ENCODE measurements at places on chromosomes 2 and 18.

GRCh38 chr18:13318731-13319501 lies 100.4 kb downstream of the LDLRAD4 start:
- no peak for DNase-seq

GRCh38 chr2:46183426-46183825 lies 113.8 kb upstream of the EPAS1 start:
- DNase-seq, result no peak

DNA sequence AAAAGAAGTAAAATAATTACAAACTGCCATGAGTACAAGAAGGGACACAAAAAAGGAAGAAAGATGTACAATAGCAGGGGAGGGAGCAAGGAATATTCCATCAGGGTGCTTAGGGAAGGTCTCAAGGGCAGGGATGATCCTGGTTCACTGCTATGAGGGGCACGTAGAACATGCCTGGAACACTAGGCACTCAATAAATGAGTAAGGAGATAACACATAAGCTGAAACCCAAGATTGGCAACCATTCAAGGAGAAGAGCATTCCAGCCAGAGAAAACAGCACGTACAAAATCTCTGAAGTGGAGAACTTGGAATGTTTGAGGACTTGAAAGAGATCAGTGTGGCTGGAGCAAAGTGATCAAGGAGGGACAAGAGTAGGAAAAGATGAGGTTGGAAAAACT lies 103.2 kb downstream of the FAM161A start:
- no peak for DNase-seq

DNA sequence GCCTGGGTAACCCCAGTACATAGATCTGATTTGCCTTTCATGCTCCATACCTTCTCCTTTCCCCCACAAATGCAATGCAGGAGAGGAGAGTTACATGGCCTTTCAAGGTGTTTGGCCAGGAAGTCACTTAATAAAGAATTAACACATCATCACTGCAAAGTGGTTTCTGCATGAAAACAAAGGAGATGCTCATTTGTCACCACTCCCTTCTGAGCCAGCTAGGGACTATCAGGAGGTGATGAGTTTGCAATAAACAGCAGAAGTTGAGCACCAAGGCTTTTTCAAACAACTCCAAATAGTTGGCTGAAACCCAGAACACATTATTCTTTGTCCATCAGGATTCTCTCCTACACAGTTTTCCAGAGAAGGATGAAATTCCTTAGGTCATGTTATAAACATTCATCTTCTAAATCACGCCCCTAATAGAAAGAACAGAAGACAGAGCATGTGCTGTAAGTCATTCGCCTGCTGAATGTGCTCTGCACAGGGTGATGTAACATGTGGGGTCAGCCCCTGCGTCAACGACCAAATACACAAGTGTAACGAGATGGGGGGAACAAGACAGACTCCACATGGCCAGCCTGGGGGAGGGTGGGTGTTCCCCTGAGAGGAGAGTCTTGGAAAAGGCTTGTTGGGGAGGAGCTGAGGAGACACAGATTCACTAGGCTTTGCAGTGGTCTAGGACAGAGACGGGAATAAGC lies 87.3 kb upstream of the RMDN2 start:
- DNase-seq, result no peak

DNA sequence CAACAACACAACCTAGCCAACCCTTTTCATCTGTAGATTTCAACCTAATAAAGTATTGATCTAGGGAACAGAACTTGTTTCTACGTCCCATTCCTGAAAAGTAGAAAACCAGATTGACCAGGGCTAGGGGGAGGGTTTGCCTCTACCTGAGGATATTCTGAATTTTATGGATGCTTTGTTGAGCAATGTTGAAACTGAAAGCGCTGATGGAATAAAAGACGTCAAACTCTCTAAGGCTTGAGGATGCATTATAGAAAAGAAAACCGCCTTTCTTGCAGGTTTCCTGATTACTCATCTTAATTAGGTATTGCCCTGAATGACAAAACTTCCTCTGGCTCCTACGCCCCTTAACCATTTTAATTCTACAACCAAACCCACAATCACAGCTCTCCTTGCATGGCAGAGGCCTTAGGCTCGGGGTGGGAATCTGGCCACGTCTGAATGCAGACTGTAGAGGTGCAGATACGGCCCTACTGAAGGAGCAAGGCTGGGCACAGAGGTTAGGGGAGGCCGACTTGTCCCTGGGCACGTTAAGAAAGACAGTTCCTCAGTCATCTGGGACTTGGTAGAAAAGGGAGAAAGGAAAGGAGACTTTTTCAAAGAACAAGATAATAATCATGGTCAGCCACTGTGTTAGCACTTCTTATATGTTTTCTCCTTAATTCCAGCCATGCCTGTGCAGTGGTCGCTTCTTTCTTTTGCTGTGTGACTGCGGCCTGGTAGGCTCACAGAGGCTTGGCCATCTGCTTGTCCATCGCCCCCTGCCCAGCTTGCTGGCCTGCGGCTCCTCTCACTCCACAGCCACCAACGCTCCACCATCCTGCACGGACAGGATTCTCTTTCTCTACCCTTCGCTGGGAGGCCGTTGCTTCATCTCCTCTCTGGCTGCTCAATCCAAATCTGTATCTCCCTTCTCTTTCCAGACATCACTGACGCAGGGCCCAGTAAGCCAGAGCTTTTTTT lies 209.5 kb downstream of the VAPA start:
- DNase-seq, result no peak

GRCh38 chr18:61201511-61201910 lies 131.7 kb upstream of the CDH20 start:
- no peak for DNase-seq

DNA sequence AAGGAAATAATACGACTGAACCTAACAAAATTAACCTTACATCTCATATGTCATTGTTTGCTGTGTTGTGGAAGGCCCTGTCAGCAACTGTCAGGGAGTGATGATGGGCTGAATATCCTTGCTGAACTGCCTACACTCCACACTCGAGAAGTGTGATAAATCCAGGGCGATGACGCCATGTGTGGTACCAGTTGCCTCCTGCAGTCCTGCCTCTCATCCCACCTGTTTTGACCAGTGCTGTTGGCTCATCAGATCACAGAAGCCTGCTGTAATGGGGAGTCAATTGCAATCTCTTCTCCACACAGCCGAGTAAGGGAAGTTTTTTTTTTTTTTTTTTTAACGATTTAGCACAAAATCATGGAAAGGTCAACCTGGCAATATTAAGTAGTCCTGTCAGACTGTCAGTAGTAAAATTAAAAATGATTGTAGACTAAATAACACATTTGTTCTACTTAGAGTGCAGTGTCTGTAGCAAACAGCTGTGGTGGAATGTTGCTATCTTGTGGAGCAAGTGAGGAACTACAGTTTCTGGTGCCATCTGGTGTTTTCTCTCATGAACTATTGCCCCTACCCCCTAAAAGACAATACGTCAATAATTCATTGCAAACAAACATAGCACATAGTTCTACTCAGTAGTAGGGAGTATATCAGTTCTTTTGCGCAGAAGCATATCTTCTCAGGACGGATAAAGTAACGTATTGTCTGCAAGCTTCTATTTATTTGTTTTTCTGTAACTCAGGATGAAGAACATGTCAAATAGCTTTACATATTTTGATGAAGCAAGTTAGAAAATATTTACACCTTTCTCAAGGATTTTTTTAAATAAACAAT lies 347.6 kb downstream of the CTNNA2 start:
- DNase-seq, result no peak
